ENCODE measurements at places on chromosomes 6 and 20.

GRCh38 chr20:32167552-32167951 lies 40.0 kb downstream of the PLAGL2 start:
- no peak for DNase-seq

DNA sequence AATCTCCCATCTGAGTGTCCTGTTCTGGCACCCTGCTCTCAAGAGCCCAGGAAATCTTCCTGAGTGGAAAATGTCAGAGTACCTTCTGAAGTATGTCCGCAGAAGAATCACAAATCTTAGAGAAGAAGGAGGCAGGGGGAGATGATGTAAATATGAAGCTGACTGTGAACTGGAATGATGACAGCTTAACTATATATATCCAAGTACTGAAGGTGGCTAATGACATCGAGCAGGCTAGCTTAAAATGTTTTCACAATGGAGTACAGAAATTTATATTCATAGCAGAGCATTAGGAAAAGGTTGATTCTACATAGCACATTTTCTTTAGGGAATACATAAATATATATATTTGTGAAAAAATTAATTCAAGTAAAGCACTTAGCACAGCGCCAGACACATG lies 64.3 kb downstream of the BMP5 start:
- DNase-seq: no peak

- DNase-seq: no peak
These were observed 42.8 kb upstream of the PCMTD2 start for GRCh38 chr20:64212755-64213154.

DNA sequence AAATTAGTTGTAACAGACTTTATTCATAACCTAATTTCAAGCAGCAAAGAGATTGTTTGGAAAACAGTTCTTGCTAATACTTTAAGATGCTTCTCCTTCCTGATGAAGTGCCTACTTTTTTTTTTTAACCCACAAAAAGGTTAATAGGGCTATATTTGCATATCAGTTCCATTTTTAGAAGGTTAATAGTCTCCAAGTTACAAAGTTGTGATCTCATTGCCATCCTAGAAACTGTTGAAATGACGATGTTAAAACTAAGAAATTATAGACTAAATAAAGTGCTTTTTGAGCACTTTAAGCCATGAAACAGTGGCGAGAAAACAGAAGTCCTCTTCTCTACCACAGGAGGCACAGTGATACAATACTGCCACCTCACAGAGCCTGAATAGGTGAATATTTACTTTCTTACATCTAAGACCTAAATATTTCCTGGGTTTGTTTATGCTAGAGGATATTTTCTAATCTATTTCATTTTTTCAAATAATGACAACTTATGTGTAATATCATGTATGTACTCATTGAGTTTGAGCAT lies 5.3 kb downstream of the RNF144B start:
- no peak for DNase-seq

DNA sequence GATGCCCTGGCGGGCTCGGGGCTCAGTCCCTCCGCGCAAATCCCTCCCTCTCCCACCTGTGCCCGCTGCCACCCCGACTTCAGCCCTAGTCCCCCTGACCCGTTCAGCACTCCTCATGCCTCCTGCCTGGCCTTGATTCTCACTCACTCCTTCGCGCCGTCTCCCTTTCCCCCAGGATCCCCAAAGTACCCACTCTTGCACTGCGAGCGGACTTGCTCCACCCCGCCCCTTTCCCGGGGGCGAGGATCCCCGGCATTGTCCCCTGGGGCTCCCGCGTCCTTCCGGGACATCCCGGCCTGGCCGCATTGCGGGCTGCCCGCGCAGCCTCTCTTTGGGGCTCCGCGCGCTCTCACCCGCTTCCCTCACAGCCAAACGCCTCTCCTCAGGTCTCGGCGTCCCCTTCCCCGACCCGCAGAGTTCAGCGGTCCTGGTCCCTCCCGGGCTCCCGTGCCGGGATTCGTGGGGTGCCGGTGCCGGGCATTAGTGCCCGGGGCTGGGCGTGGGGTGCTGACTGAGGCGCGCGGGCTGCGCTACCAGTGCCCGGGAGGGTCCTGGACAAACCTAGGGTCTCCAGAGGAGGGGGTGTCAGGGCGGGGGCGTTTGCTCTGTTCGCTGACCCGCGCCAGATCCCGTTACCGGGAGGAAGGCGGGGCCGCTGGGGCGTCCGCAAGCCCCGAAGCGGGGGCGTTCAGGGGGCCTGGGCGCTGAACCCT lies 45.5 kb upstream of the SUPT3H start:
- DNase-seq: no peak

- no peak for DNase-seq
These were observed 27.7 kb downstream of the ALDH5A1 start for GRCh38 chr6:24522228-24523176.

GRCh38 chr20:60648556-60648955 lies 603.5 kb upstream of the CDH4 start:
- no peak for DNase-seq

- no peak for DNase-seq
These were observed 240.9 kb downstream of the LRFN2 start for GRCh38 chr6:40346246-40346645.

GRCh38 chr6:20028562-20028961 lies 183.7 kb downstream of the MBOAT1 start:
- DNase-seq: no peak

- peak; percentile 47 for DNase-seq
These were observed 13.1 kb upstream of the LIN28B start for GRCh38 chr6:104943781-104944180.

DNA sequence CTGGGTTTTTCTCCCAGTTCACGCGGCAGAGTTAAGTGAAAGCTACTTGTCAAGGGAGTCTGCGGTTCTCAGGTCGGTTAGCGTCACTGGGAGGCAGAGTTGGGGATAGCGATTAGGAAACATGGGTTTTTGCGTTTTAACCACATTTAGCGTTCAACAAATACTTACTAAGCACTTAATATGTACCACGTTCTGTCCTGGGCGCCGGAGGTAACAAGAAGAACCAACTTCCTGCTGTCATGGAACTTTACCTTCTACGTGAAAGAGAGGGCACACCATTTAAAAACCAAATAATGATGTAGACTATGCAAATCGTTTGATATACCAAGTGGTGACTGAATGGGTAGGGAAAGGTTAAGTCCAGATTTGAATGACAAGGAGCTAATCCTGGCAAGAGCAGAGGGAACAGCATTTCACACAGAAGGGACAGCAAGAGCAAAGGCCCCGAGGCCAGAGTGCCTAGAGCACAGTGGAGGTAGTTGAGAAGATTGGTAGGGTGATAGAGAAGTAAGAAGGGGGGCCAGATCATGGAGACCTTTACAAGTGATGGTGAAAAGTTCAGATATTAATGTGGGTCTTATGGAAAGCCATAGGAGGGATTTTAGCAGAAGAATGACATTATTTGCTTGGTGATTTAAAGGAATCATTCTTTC lies 744 bp downstream of the RIOK1 start:
- no peak for DNase-seq

GRCh38 chr20:568097-568652 lies 24.6 kb upstream of the CSNK2A1 start:
- no peak for DNase-seq

GRCh38 chr6:167113047-167113754 lies 9.7 kb upstream of the CCR6 start:
- DNase-seq: no peak

DNA sequence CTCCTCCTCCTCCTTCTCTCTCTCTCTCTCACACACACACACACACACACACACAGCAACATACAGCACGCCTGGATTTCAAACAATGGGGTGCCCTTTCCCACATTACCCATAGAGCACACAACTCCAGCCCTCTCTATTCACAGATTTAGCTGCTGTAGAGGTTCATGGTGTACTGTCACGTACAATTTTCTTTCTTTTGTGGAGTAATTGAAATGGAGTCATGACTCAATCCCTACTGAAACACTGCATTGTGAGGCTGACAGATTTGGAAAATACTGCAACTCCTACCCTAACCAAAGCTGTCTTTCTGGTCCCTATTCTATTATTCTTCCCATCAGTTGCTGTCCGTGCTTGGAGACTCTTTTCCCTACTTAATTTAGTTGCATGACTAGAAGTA lies 166.9 kb downstream of the EDN1 start:
- DNase-seq: no peak

DNA sequence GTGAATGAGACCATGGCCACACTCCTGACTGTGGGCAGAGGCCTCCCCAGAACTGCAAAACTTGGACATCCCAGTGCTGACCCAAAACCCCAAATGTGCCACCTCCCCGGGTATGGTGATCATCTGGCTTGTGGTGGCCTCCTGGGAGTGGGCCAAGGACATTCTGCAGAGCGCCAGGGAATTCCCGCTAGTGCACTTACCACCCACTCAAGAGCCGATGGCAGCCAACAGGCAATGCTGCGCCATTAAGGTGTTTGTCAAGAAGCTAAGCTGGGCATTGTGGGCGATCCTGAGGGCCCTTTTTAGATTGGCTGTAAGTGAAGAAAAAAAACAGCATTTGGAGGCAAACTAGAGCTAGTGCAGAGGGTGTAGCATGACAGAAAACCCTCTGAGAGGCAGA lies 9.4 kb downstream of the MMP24 start:
- DNase-seq: no peak

GRCh38 chr6:624979-625378 lies 31.9 kb downstream of the HUS1B start:
- no peak for DNase-seq

- no peak for DNase-seq
These were observed 87.5 kb upstream of the TOP1 start for GRCh38 chr20:40941133-40941610.
